H7 (cell line): ENCODE measurements at places on chromosomes 16 and 17. TPM values are rescaled to one million over a fixed set of nuclear protein-coding genes. Genes with fewer than 3 reads are reported as not detected.
A peak's percentile ranks its signal among the peaks of the same experiment; 100 is the strongest.

Gene C16orf74
- total RNA-seq: 4.1 and 7.2 TPM in 2 replicates

DNA sequence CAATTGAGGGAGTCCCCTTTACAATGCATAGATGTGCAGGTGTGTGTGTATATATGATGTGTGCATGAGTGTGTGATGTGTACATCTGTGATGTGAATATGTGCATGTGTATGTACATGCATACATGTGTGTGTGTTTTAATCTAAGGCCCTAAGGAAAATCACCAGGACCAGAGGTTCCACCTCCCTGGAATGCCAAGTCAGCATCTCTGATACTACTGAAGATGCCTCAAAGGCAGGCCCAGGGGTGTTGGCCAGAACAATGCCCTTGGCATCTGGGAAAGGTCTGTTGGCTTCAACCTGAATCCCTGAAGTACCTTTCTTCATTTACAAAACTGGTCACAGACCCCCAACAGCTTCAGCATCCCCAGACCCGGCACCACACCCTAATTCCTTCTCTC, 129.5 kb downstream of the CDYL2 start:
- no peak for DNase-seq

DNA sequence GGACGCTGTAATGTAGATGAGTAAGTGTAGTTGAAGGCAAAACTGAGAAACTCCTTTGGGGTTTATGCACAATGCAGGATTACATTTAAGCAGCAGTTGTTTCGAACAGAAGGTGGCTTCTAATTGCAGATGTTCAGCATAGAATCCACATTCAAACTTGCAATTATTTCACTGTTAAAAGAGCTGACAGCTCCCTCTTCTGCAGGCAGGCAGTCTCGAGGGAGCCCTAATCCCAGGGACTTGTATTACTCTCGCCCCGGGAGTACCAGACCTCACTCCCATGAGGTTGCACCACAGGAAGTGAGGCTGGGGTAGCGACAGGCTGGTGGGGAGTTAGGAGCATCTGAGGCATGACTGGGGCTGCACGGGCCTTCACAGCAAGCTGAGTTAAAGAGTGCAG, 484.3 kb upstream of the EEF2KMT start:
- peak; percentile 26 for DNase-seq

Gene HBM
- not detected in 2 replicates for total RNA-seq

- no peak for DNase-seq
Measured at GRCh38 chr17:2406903-2407790, 6.3 kb upstream of the MNT start.

DNA sequence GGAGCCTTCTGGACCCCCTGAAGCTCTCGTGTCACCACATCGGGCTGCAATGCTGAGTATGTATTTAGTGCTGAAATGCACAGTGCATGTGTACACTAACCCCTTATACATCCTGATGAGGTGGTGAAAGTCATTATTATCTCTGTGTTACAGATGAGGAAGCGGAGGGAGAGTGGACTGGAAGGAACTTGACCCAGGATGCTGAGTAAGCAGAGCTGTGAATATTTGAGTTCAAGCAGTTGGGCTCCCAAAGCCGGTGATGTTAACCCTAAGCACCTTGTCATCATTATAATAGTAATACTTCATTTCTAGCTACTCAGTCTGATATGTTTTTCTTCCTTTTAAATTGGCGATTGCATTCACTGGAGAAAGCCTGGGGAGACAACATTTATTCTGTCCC, 25.9 kb upstream of the NKD1 start:
- DNase-seq: no peak

DNA sequence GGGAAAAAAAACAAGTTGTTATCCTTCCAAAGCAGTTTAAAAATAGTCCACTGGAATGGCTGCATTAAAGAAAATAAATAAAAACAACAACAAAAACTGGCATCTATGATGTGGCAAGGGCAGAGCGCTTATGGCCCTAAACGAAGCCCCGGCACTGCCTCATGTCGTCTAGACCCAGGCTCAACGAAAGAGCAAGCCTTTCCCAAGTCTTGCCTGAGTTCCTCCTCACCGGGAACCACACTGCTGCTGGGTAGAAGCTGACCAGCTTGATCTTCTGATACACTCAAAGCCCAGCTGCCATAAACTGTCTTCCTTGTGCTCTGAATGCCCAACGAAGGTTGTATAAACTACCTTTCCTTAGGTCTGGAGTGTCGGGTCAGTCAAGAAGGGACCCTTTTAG, 37.0 kb downstream of the NDEL1 start:
- DNase-seq: peak; percentile 28

Gene DLX4
- 1.0 and 1.1 TPM in 2 replicates for total RNA-seq

GRCh38 chr16:83482545-83483162, 325.1 kb upstream of the HSBP1 start:
- no peak for DNase-seq

Gene LCMT1
- total RNA-seq: 32.5 and 37.6 TPM in 2 replicates

- no peak for DNase-seq
Measured at GRCh38 chr16:72404299-72404698, 232.3 kb upstream of the PMFBP1 start.

DNA sequence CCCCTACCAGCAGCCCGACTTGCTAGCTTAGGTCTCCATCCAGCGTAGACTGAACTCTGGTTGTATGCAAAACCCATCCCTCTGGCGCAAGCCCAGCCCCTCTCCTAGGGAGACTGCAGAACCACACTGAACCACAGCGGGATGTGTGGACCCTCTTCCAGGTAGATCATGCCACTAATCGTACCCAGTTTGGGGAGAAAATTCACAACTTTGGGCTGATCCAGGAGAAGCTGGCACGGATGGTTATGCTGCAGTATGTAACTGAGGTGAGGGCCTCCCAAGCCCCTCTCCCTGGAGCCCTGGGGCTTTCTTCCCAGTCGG, 3.2 kb downstream of the ACADVL start:
- DNase-seq: no peak

Gene HSF4
- 1.6 and 4.0 TPM in 2 replicates for total RNA-seq

- peak; percentile 85 for DNase-seq
Measured at GRCh38 chr17:58156839-58157803, 8.9 kb downstream of the OR4D1 start.

DNA sequence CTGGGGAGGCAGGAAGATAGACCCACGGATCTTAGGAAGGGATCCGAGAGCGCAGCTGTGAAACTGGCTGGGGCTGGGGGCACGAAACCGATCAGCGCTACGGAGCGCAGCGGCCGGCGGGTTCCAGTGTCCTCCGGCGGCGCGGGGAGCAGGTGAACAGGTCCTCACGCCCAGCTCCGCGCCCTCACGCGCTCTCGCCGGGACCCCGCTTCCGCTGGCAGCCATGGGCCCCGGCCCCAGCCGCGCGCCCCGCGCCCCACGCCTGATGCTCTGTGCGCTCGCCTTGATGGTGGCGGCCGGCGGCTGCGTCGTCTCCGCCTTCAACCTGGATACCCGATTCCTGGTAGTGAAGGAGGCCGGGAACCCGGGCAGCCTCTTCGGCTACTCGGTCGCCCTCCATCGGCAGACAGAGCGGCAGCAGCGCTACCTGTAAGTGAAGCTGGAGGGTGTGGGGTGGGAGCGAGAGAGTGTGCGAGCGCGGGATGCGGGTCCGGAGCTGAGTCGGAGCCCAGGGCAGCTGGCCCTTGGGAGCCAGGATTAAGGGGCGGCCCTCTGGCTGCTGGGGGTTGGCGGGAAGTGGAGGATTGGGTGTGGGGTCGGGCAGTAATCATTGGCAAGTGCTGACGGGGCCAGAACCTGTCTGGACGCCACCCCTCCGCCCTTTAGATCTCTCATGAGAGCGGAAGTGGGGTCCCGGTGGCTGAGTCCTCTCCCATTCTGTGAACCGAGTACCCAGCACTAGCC, 479 bp downstream of the ITGA3 start:
- peak; percentile 91 for DNase-seq

GRCh38 chr16:54720259-54720658, 210.4 kb upstream of the IRX5 start:
- no peak for DNase-seq

- DNase-seq: no peak
Measured at GRCh38 chr17:16924696-16925440, 47.0 kb downstream of the TNFRSF13B start.

DNA sequence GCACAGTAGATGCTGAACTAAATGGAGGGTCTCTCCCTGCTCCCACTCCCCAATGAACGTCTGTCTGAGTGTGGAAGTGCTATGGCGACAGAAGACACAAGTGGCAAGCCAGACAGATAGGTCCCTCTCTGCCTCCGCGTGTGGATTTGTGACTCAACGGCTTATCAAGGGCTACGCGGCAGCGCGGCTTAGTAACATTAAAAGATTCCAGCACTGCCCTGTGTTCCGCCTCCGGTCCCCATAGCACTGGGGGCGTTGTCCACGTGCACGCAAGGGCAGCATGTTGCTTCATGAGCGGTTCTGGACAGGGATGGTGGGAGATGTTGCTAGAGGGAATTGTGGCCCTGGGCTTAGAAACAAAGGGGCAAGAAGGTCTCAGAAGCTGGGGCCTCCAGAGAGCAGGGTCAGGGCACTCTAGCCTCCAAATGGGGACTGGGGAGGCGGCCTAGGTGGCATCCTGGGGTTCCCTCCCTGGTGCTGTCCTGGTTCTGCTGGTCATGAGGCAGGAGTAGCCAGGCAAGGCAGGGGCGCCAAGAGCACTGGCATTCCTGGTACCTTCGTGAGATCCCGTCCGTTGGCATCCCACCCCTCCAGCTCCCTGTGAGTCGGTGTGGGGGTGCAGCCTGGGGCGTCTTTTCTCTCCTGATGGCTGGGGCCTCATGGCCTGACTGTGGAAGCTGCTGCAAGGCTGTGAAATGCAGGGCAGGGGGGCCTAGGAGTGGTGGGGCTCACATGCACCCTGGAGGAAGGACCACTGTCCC, 9.1 kb downstream of the CRHR1 start:
- no peak for DNase-seq

GRCh38 chr17:59373882-59374495, 42.5 kb downstream of the YPEL2 start:
- DNase-seq: no peak

GRCh38 chr16:89217138-89217387, 440 bp upstream of the ZNF778 start:
- no peak for DNase-seq

- DNase-seq: no peak
Measured at GRCh38 chr16:17526956-17527937, 56.5 kb upstream of the XYLT1 start.

GRCh38 chr16:78170494-78170933, 71.1 kb downstream of the WWOX start:
- no peak for DNase-seq

- peak; percentile 13 for DNase-seq
Measured at GRCh38 chr17:7080456-7081041, 498 bp upstream of the CLEC10A start.

DNA sequence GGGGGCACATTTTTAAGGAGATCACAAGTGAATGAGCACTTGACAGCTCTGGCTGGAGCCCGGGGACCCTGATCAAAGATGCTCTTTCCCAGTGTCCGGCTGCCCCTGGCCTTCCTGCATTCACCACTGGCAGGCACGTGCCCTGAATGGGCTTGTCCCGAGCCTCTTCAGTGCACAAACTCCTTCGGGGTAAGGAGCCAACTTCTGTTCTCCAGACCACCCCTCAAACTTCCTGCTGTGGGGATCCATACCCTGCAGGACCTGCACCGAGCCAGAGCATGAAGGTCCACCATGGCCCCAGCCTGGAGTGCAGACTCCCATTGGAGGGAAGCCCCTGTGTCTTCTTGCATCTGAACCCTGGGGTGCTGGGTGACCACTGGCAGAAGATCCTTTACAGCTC, 9.8 kb upstream of the SLC12A3 start:
- DNase-seq: no peak

GRCh38 chr16:72884573-72884972, 163.4 kb downstream of the ZFHX3 start:
- no peak for DNase-seq

- no peak for DNase-seq
Measured at GRCh38 chr17:38613525-38613980, 7.8 kb upstream of the SRCIN1 start.

Gene ENDOV
- total RNA-seq: 17.1 and 26.0 TPM in 2 replicates

- no peak for DNase-seq
Measured at GRCh38 chr16:88337538-88337937, 45.2 kb upstream of the ZNF469 start.

- no peak for DNase-seq
Measured at GRCh38 chr16:81167851-81168250, 70.6 kb upstream of the BCO1 start.

Gene CCDC102A
- total RNA-seq: 9.3 and 10.4 TPM in 2 replicates

- DNase-seq: no peak
Measured at GRCh38 chr16:59759296-59759695, 1025.2 kb upstream of the GOT2 start.

- no peak for DNase-seq
Measured at GRCh38 chr17:7977805-7978204, 24.6 kb upstream of the GUCY2D start.

DNA sequence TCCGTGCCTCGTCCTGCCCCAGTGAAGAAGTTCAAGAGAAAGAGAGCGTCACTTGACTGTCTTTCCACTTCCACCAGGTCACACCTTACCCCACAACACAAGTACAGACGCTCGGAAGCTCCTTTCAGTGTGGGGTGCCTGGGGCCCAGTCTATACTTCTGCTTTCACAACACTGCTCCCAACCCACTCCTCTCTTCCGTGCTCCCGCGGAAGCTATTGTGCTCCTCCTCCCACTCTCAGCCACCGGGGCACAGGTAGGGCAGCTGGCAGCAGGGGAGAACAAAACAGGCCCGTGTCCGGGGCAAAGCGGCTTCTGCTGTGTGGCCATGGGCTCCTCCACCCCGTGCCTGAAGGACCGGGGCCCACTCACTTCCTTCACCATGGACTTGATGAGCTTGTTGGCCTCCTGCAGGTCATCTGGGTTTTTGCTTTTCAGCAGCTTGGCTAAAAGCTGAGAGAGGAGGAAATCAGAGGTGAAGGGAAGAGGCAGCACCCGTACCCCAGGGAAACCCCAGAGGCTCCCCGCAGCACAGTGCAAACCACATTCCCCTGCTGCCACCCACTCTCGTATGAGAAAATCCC, 18.9 kb downstream of the GGA3 start:
- peak; percentile 32 for DNase-seq

DNA sequence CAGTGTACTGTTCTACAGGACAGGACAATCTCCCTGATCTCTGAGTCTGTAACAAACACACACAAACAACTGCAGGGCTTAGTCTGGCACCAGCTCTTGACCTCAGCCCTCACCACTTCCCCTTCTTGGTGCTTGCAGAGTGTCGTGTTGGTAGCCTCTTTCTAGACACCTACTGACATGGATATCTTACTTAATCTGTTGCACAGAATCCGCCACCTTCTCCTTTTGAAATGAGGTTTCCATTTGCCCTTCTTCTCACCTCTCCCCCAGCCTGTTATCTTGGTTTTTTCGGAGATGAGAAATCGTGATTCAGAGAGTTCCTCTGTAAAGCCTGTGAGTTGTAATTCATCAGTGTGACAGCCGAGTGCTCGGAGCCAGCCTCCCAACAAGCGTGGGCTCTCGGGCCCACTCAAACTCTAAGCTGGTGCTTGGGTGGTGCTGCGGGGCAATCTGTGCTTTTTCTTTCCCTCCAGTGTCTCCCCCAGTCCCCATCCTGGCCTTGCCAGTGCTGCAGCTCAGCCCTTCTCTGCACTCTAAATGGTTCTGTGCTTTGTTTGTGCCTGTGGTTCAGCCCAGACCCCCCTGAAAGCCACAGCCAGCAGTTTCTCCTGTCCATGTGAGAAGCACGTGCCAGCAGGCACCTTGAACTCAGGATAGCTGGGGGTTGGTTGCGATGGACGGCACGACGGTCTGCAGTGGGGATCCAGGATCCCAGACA, 28.1 kb downstream of the KIAA0513 start:
- DNase-seq: no peak

Gene TBC1D3K
- not detected in 2 replicates for total RNA-seq
